ENCODE measurements at places on chromosomes 5 and 9.

GRCh38 chr9:116387934-116388698, 234.5 kb downstream of the PAPPA start:
- DNase-seq, result no peak

- no peak for DNase-seq
Measured at GRCh38 chr9:130606887-130607600, 27.7 kb downstream of the FUBP3 start.

DNA sequence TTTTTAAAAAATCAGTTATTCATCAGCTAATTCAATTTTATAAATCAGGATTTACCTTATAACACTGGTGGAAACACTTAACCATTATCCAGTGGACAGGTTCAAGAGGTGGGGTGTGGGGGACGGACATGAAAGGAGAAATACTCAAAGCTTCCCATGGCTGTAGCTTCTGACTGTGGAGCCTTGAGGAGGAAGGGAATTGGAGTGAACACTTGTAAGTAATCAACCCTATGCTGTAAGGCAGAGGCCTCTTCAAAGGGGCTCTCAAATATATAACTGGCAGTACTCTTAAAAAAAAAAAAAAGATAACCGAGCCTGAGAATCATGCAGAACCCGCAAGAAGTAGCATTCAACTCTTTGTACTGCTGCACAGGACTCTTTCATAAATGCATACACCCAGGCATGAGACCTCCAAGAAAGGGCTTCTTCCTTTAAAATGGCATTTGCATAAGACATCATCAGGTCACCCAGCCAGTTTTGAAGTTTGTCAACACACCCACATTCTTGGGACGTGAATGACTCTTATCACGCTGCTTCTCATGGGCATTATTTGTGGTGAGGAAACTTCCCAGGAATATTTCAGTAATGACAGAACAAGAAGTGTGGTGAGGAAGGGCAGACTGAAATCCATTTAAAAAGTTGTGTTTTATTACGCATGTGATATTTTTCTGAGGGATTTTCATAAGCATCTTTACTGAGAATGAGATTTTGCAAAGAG, 8.1 kb downstream of the OSMR start:
- DNase-seq, result no peak

GRCh38 chr5:172453206-172453985, 929 bp downstream of the SH3PXD2B start:
- DNase-seq, result no peak

DNA sequence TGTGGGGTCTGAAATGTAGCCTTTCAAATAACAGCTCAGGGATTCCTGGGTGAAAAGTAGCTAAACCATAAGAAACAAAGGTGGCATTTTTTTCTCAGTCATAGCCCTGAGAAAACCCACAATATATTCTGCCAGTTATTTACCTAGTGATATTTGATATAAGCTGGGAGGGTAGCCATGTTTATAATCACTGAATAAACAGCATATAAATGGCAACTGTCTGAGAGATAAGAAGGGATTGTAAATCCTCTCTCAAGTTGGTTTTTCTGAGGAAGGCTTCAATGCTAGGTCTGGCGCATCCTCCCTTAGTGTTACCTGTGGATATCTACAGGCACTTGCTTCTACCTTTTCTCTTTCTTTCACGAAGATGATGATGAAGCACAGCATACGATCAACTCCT, 1080.5 kb upstream of the DMAC1 start:
- no peak for DNase-seq

- DNase-seq, result no peak
Measured at GRCh38 chr5:40502736-40503135, 177.0 kb upstream of the PTGER4 start.

- no peak for DNase-seq
Measured at GRCh38 chr5:16625096-16625495, 8.3 kb upstream of the RETREG1 start.

GRCh38 chr5:110335361-110336066, 391.0 kb downstream of the TMEM232 start:
- no peak for DNase-seq

GRCh38 chr5:153938191-153938842, 100.4 kb downstream of the FAM114A2 start:
- DNase-seq, result no peak

DNA sequence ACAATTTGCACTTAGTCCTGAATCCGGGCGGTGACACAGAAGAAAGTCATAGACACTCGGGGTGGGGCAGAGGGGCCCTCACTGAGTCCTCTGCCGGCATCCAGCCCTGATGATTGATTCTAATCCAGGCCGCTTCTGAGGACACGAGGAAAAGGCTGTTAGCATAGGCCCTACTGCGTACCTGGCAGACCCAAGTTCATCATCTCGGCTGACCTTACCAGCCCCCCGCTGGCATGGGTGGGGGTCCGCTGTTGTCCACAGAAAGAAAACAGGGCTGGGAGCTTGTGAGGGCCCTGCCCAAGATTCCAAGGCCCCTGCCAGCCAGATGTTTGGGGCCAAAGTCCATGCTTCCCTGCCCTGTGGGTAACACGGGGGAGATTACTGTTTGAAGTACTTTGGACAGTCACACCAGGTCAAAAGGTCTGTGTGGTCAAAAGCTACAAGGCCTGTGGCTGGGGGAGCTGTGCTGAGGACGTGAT, 24.5 kb downstream of the ERGIC1 start:
- DNase-seq, result no peak

GRCh38 chr9:135166565-135166964, 79.1 kb downstream of the OLFM1 start:
- no peak for DNase-seq

DNA sequence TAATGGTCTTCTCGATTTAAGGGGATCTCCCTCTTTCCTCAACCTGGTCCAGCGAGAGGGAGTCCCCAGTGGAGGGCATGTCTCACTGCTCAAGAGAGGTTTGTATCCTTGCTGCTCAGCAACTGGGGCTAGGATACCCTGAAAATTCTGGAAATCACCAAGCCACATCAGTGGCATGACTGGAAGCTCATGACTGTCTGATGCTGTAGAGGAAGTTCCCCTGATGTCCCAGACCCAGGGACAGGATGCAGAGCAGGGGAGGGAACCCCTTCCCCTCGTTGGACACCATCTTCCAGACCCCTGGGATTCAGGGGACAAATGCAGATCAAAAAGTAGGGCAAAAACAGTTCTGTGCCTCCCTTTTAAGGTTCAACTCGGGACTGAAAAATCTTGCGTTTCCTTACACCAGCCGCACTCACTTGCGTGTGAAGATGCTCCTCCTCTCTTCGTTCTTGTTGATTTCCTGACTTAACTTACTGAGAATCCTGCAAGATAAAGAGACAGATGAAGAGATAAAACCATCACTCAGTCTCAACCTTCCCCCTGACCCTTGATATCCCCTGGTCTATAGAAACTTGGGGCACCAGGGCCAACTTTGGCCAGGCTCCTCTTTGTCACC, 22.1 kb downstream of the LCP2 start:
- DNase-seq, result no peak

Data from activated CD4-positive, alpha-beta T cell treated with anti-CD3 and anti-CD28 coated beads, Interleukin-2, amount 50 U/mL, for 24 hours (primary cell).